Activated CD4-positive, alpha-beta T cell treated with anti-CD3 and anti-CD28 coated beads for 36 hours (primary cell): ENCODE measurements at places on chromosomes 2 and 18. TPM values are rescaled to one million over a fixed set of nuclear protein-coding genes. Genes with fewer than 3 reads are reported as not detected.

Gene HRH4
- 0.26 TPM for total RNA-seq

Gene CRYBA2
- not detected for total RNA-seq

Gene POMC
- 8.3 TPM for total RNA-seq

Gene RFTN2
- not detected for total RNA-seq

Gene EPB41L5
- 2.2 TPM for total RNA-seq

Gene POTEI
- not detected for total RNA-seq

Gene RAD51AP2
- not detected for total RNA-seq

DNA sequence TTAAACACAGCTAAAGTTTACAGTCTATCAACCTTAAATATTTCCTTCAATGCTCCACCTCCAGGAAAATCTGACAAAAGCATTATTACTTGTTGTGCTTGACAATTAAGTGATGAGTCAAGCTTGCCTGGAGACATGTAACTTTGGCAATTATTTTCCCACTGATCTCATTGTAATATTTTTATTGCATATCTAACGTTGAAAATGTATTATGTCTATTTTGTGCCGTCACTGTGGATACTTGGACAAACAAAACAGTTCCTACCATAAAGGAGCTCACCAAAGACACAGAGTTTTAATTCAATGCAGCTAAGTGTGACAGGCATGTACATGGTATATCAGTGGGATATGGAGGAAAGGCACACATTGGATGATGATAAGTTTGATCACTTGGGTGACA is 24.7 kb downstream of the RNF103 start:
- no peak overlapping the region for H3K27ac ChIP-seq
- H3K27me3 ChIP-seq: peaks cover 3% of the 10 kb centered on the region
- peaks cover 1% of the 10 kb centered on the region for H3K4me1 ChIP-seq
- H3K36me3 ChIP-seq: peaks cover 9% of the 10 kb centered on the region
- no peak overlapping the region for H3K4me3 ChIP-seq
- no peak for DNase-seq

GRCh38 chr2:172969166-172969565 is 106.5 kb upstream of the MAP3K20 start:
- no peak for DNase-seq
- H3K27ac ChIP-seq: no peak overlapping the region
- no peak overlapping the region for H3K4me3 ChIP-seq
- no peaks in the 10 kb centered on the region for H3K27me3 ChIP-seq
- peaks cover 32% of the 10 kb centered on the region for H3K4me1 ChIP-seq
- H3K36me3 ChIP-seq: no peaks in the 10 kb centered on the region

GRCh38 chr2:218081695-218082094 is 12.6 kb downstream of the RUFY4 start:
- no peak overlapping the region for H3K4me3 ChIP-seq
- H3K27ac ChIP-seq: no peak overlapping the region
- DNase-seq: no peak
- peaks cover 3% of the 10 kb centered on the region for H3K36me3 ChIP-seq

DNA sequence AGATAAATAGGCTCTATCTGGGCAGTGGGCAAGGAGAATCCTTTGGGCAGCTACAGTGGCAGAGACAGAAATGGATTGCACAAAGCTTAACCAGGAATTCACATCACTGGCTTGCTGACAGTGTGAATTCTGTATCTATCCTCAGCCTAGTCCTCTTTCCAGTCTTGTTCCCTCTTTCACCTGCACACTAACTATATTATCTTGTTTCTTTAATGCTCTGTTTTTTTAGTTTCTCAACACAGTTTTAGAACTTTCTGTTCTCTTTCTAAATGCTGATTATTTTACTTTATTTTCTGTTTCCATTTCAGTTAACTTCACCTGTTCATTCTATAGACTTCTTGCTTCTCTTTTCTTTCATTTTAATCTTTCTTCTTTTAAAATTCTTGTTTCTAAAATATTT is 66.4 kb downstream of the LINC00305 start:
- no peak overlapping the region for H3K27ac ChIP-seq
- no peak for DNase-seq
- no peaks in the 10 kb centered on the region for H3K36me3 ChIP-seq

DNA sequence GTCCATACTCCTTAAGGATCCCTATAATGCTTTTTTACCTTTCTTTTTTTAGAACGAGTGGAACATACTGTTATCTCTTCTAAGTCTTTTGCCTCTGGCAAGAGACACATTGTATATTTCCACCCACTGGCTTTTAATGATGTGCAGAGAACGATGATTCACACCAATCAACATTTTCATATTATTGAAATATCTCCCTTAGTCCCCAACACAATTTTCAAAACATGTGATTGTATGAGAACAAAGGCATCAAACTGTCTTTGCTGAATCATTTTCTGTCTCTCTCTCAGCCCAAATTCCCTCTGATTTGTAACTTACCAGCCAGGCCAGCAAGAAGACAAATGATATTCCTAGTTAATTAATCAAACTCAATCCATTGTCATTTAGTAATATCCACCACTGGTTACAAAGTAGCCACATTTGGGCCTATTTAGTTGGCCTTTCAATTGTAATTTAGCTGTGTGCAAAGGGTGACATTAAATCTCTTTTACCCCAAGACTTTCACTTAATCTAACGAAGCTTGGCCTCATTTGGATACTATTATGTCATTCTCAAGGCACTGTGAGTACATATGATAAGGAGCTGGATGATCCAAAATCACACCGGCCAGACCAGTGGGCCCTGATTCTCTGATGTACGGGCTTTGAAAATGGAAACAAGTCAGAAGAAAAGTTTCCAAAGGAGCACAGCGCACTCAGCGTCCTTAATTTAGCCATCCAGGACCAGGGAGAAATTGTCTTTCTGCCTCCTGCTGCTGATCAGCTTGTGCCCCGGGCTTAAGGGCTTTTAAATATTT is 185.1 kb downstream of the SCG2 start:
- H3K4me3 ChIP-seq: no peak overlapping the region
- H3K36me3 ChIP-seq: no peaks in the 10 kb centered on the region
- H3K4me1 ChIP-seq: no peaks in the 10 kb centered on the region
- no peak overlapping the region for H3K27ac ChIP-seq

GRCh38 chr18:73110307-73110706 is 242.5 kb upstream of the NETO1 start:
- no peak overlapping the region for H3K27ac ChIP-seq
- no peaks in the 10 kb centered on the region for H3K4me1 ChIP-seq

DNA sequence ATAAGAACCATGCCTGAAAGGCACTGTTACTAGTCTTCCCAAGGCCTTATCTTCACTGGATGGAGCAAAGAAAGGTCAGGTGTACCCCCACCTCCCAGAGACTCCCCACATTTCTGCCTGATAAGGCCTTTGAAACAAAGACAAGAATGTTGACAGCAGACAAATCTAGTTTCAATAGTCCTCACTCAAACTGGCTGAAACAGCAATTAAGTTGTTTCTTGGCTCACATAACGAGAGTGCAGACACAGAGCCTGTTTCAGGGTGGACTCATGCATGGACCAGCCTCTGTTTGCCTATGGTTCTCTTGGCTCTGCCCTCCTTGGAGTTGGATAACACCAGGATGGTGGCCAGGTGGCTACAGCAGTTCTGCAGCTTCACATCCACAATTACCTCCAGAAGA is 7.5 kb upstream of the CFAP221 start:
- no peaks in the 10 kb centered on the region for H3K4me1 ChIP-seq
- no peak overlapping the region for H3K27ac ChIP-seq
- H3K36me3 ChIP-seq: no peaks in the 10 kb centered on the region
- no peak for DNase-seq

DNA sequence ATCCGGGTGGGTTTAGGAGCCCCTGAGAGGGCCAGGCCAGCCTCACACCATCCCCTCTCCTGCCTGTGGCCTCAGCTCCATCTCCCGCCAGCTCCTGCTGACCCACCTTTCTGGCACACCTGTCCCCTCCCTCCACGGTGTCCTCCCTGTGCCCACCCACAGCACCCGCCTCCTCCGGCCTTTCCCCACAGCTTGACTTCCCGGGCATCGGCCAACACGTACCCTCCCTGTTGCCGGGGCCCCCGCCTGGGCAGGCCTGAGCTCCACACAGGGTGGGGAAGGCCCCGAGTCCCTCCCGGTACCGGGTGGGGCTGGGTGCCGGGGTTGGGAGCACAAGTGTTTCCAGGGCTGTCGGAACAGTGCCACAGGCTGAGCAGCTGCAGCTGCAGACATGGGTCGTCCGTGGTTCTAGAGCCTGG is 6.5 kb downstream of the GPC1 start:
- H3K27me3 ChIP-seq: peaks cover 10% of the 10 kb centered on the region
- no peak for DNase-seq
- no peak overlapping the region for H3K27ac ChIP-seq
- H3K36me3 ChIP-seq: no peaks in the 10 kb centered on the region
- no peak overlapping the region for H3K4me3 ChIP-seq
- H3K4me1 ChIP-seq: peaks cover 1% of the 10 kb centered on the region

DNA sequence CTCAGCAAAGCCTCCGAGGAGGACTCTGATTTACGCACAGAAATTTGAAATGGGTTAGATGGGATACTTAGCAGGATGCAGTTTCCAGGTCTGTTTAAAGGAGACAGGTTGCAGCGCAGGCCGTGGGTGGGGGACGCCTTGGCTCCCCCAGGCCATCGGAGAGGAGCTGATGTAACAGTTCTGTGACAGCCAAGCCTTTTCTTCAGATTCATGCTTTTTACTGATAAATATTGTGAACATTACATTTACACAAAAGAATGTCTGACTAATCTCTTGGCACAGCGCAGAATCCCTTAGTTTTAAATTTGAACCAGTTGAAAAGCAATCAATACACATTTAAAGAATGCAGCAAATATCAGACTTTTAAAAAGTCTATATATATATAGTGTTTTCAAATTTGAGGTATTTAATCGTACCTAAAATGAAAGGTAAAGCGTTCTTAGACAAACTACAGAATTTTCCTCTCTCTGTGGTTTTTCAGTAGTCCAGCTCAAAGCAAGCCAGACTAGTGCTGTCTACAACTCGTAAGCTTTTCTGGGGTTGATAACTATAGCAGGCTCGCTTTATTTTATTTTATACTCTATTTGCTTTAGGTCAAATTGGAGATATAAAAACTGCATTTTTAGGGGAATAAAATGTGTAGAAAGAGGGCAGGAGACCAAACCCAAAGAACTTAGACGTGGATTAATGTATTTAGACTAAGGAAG is 221.9 kb downstream of the PIEZO2 start:
- H3K4me3 ChIP-seq: no peak overlapping the region
- no peak for DNase-seq
- no peaks in the 10 kb centered on the region for H3K4me1 ChIP-seq
- no peak overlapping the region for H3K27ac ChIP-seq

DNA sequence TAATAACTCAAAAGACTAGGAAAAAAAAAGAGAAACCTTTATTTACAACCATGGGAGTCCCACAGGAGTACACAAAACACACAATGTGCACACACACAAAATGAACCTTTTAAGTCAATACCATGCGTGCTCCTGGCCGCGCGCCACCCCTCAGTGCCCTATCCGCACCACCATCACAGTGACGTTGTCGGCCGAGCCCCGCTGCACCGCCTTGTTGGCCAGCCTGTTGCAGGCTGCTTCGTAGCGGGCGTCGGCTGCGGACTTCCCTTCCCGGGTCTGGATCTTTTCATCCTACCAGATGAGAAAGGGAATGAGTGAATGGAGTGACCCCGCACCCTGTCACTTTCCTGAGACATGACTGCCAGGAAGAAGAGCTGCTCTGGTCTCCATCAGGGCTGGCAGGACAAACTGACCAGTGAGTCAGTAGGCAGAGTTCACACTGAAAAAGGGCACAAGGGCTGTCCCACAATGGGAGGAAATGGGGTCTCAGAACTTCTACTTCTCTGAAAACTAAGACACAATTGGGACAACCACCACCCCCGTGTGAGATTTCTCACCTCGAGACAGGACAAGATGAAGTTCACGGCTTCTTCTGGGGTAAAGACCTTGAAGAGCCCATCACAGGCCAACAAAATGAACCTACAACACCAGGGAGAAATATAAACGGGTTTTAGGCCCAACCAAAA is 11.8 kb downstream of the ERFE start:
- no peaks in the 10 kb centered on the region for H3K27me3 ChIP-seq
- no peak for DNase-seq
- H3K4me3 ChIP-seq: no peak overlapping the region
- peaks cover 5% of the 10 kb centered on the region for H3K4me1 ChIP-seq
- H3K36me3 ChIP-seq: peaks cover 38% of the 10 kb centered on the region
- H3K27ac ChIP-seq: no peak overlapping the region

GRCh38 chr18:12305930-12306629 is 2.0 kb upstream of the TUBB6 start:
- peaks cover 40% of the 10 kb centered on the region for H3K27me3 ChIP-seq
- H3K36me3 ChIP-seq: peaks cover 3% of the 10 kb centered on the region
- H3K4me1 ChIP-seq: peaks cover 10% of the 10 kb centered on the region
- H3K27ac ChIP-seq: no peak overlapping the region
- DNase-seq: no peak

DNA sequence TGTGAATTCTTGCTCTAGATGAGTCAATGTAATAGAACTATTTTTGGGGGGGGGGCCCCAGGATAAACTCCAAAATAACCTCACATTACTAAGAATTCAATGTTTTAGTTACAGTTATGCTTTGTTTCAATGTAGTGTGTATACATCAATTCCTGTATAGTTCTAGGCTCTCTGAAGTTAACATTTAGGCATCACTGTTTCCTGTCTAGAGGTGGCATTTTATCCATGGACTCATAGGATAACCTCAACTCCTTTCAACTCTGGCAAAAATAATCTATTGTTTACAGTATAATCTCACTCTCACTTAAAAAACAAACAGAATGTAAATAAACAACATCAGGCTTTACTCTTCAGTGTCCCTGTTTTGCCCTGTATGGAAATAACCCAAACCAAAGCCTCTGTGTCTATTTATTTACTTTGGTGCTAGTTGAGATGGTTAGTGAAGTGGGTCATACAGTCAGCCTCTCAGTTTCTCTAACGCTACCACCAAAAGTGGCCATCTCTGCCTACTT is 79.3 kb upstream of the MMADHC start:
- no peak for DNase-seq
- no peak overlapping the region for H3K4me3 ChIP-seq
- no peaks in the 10 kb centered on the region for H3K27me3 ChIP-seq
- H3K36me3 ChIP-seq: no peaks in the 10 kb centered on the region
- H3K27ac ChIP-seq: no peak overlapping the region

- H3K4me3 ChIP-seq: no peak overlapping the region
- H3K4me1 ChIP-seq: peaks cover 2% of the 10 kb centered on the region
- no peaks in the 10 kb centered on the region for H3K36me3 ChIP-seq
- H3K27me3 ChIP-seq: peaks cover 8% of the 10 kb centered on the region
These were observed 35.4 kb downstream of the INSIG2 start for GRCh38 chr2:118123561-118124232.

- H3K4me3 ChIP-seq: no peak overlapping the region
- H3K27ac ChIP-seq: no peak overlapping the region
- H3K36me3 ChIP-seq: no peaks in the 10 kb centered on the region
These were observed 523.5 kb downstream of the LRRTM4 start for GRCh38 chr2:76998704-76999103.
